ENCODE measurements at places on chromosomes 4 and X.
A peak's percentile ranks its signal among the peaks of the same experiment; 100 is the strongest.

- no peak for DNase-seq
Observed at GRCh38 chrX:34880656-34881055, 61.9 kb upstream of the FAM47B start.

DNA sequence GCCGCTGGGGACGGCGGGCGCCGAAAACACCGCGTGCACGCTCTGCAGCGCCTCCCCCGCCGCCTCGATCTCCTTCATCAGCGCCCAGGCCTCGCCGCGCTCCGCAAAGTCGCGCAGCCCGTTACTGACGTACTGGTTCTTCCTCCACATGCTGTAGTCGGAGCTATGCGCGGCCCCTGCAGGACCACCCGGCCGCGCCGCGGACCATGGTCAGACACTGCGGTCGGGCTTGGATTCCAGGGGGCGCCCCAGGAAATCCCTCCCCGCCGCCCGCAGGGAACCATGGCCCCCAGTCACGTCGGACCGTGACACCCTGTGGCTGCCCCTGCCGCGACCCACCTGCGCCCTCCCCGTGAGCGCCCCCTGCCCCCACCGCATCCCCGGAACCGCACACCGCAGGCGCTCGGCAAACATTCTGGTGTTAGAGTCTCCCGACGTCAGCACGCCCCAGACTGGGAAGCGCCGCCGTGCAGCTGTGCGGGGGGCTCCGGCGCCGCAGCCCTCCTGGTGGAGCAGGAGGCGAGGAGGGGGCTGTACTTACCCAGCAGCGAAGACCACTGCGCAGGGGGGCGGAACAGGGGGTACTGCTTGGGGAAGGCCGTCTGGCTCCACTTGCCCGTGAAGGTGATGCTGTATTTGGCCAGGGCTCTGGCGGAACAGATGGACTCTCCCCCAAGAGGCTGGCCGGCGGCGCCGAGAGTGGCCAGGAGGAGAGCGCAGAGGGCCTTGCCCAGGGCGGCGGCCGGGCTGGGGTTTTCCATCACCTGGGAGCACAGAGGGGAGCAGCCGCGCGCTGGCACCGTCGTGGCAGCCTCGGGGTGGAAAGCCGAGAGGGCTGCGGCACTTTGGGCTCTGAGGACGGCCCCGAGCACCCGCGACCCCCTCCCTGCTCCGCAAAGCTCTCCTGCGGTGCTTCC is 814 bp downstream of the SPON2 start:
- no peak for DNase-seq

- no peak for DNase-seq
Observed at GRCh38 chrX:119482041-119482440, 13.8 kb downstream of the SLC25A5 start.

DNA sequence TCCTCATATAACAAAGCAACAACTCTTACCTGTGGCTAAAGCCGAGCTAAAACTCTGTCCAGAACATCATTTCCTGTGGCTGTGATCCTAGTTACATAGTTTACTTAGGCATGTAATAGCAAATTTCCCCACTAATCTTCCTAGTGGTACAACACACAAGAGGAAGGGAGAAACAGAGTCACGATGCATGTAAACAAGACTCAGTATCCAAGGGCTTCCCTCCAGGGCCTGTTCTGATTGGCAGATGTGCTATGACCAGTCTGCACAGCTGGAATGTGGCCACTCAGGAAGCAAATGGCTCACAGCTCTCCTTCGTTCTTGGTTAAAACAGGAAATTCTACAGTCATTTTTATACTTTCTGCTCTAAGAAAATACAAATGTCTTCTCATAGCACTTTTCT is 49.2 kb upstream of the PRSS48 start:
- DNase-seq: peak; percentile 63

DNA sequence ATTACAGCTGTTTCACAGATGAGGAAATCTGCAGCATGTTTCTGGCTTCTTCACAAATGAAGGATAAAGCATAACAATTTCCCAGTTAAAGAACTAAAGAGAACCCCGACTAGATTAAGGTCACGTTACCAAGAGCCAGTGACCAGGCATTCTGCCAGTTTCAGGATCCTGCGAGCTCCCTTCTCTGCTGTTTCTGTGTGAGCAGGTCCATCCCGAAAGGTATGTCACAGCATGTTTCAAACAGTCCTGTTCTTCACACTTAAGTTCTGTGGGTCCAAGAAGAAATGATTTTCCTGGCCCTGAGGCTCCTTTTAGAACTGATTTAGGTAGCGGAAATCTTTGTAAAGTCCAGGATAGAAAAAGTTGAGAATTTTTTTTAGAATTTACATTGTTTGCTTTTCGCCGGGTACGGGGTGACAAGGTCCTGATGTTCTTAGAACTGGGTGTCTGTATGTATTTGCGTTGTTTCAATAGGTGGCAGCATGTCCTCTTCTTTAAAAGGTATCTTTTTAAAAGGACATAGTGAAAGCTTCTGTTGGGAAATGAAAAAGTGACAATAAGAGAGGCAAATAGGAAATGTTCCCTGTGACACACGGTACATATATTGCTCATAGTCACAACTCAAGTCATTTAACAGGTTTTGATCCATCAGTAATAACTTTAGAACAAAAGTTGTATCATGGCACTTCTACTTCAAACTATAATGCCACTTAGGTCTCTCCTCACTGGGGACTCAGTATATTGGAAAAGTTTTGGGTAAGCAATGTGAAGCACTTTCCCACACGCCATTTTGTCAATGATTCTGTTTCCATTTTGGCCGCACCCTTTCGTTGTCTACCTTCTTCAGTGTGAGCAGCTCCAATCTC is 18.4 kb downstream of the IL21 start:
- no peak for DNase-seq

DNA sequence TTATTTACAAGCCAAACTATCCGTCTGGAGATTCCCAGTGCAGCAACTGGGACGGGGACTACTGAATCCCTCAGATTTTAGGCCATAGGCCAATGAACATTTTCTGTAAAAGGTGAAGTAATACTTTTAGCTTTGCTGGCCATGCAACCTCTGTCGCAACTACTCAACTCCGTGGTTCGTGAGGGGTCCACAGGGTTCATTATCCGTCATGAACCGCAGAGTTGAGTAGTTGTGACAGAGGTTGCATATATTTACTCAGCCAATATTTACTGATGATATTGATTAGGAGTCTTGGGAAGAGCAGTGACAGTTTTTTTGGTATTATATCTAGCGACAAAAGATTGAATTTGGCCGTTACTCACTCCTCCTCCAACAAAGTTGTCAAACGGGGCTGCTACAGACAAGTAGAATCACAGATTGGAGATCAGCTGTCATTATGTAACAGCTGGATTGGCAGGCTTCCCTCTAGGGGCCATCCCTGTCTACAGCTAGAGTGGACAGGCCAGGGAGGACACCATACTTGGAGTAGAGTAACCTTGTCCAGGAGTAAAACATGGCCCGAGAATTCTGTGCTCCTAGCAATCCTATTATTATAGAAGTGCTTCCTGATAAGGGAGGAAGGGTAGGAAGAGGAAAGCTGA is 37.2 kb upstream of the CD38 start:
- no peak for DNase-seq

DNA sequence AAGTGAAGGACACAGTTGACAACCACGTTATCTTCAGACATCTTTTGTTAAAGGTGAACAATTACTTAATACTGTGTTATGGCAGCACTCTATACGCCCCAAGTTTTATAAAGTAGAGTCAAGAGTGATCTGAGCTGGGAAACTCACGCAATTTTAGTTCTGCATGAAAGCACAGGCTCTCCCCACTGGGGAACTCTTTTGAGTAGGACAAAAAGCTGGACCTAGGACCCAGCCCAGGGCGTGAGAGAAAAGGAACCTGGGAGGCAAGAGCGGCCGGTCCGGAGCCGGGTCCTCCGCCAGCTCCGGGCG is 152.6 kb upstream of the SLC4A4 start:
- DNase-seq: no peak

GRCh38 chr4:105430811-105431210 is 43.1 kb downstream of the PPA2 start:
- no peak for DNase-seq

- DNase-seq: no peak
Observed at GRCh38 chr4:140607852-140608251, 39.1 kb upstream of the UCP1 start.

GRCh38 chr4:184805462-184806228 is 20.1 kb downstream of the ACSL1 start:
- no peak for DNase-seq

DNA sequence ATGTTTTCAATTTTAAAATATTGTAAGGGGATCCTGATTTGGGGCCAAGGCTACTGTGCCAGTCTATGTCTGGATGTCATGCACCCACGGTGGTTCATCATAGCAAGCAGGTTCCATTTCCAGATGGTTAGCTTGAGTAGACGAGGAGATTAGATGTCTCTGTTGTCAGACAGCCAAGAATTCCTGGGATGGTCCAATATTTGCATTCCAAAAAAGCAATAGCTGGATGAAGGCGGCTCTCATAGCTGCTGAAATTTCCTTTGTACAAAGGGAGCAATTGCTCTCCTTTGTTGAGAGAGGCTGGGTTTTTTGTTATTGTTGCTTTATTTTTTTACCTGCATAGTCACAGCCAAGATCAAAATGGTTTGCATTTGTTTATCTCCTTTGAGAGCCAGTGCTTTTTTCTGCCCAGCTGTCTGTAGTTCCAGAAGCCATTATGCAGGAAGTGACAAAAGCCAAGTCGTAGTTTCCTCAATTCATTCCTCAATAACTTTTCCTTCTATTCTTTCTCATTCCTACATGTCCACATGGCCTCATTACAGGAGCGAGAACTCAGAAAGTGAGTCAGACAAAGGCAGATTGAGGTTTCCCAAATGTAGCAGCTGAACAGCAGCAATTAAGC is 107.9 kb downstream of the MMRN1 start:
- DNase-seq: no peak

DNA sequence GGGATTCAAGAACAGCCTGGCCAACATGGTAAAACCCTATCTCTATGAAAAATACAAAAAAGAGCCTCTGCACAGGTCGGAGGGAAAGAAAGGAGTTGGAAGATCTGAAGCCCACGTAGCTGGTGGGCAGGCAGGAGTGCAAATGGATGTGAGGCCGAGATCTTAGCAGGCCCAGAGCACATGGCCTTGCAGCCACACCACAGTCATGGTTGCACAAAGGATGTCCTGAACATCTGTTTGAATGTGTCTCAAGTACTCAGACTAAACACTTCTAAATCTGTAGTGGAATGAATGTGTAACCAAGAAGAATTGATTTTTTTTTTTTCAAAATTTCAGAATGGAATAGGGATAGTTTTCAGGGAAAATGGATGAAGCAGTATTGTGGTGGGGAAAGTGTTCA is 10.8 kb downstream of the CA5B start:
- DNase-seq: no peak

DNA sequence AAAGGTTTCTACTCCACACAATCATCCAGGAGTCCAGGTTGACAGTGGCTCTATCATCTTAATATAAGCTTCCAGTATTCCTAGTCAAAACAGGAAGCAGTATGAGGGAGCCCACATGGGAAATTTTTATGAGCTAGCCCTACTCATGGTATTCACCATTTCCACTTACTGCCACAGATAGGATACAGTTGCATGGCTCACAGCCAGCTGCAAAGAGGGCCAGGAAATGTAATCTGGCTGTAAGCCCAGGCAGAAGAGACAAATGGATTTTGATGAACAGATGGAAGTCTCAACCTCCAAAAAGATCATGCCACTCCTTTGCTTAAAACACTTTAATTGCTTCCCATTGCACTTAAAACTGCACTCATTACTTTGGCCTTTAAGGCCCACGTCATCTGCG is 150.6 kb downstream of the ADAMTS3 start:
- peak; percentile 77 for DNase-seq

DNA sequence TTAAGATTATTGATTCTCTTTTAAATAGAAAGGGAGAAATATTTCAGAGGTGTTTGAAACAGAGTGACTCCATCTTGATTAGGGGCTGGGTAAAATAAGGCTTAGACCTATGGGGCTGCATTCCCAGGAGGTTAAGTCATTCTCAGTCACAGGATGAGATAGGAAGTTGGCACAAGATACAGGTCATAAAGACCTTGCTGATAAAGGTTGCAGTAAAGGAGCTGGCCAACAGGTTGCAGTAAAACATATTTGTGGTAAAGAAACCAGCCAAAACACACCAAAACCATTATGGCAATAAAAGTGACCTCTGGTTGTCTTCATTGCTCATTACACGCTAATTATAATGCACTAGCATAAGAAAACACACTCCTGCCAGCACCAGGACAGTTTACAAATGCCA is 165.0 kb downstream of the SPIN4 start:
- DNase-seq: no peak

DNA sequence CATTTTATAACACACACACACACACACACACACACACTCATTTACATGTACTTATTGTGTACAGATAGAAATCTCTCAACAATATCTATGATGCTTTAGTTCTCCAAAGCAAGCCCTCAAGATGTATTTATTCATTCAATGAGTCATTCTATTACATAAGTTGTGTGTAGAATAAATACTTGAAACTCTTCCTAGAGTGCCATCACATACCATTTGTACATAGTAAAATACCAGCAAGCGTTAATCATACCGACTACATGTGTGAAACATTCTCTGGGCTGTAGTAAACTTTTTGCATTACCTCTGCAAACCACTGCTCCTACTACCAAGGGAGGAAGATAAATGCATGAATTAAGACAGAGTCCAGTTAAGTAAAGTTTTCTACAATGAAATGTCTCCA is 70.9 kb downstream of the EPHA5 start:
- peak; percentile 5 for DNase-seq

DNA sequence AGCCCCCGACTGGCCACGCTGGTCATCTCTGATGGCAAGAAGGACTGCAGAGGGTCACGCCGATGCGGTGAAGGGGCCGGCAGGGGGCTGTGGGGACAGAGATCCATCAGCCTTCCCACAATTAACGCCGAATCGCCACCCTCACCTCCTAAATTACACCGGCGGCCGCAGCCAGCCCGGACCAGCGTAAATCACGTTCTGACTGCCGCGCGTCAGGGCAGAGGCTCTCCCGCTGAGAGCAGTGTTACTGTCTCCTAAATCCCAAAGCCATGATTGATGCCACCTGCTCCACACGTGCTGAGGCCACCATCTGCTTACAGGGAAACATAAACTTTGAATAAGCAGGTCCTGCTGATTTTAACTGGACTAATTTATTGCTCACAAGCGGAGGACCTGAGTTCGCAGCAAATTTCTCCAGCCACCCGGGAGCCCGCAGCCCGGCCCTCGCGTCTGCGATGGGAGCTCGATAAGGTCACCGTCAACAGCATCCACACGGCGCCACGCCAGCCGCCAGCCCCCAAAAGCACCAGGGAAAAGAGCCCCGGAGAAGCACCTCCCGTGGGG is 127.3 kb upstream of the NKX1-1 start:
- no peak for DNase-seq

- no peak for DNase-seq
Observed at GRCh38 chrX:40182615-40183014, 84.9 kb upstream of the BCOR start.

DNA sequence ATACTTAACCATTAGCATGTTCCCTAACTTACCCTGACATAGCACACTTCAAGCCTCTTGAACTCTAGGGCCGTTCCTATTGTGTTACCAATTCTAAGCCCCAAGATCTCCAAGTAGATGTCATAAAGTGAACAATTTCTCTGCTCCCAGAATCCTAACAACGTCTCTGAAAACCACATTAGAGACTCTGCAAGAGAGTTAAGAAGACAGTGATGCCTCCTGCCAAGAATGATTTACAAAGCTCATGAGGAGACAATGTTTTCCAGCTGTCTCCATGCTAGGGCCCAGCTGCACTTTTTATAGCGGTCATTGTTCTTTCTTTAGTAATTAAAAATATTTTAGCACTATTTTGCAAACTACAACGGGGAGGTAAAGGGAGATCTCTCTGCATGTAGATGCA is 358.4 kb downstream of the PPP3CA start:
- no peak for DNase-seq

Measured in skeletal muscle cell (primary cell).